ENCODE measurements at places on chromosomes 2 and 18. TPM values are rescaled to one million over a fixed set of nuclear protein-coding genes. Genes with fewer than 3 reads are reported as not detected.

MALL gene
- total RNA-seq = 43.7 TPM

NAT8 gene
- 2.4 TPM for total RNA-seq

GRCh38 chr2:237978058-237978712 lies 11.4 kb downstream of the UBE2F start:
- DNase-seq = no peak

GRCh38 chr18:43158381-43158780 lies 42.9 kb upstream of the RIT2 start:
- DNase-seq = no peak

DNA sequence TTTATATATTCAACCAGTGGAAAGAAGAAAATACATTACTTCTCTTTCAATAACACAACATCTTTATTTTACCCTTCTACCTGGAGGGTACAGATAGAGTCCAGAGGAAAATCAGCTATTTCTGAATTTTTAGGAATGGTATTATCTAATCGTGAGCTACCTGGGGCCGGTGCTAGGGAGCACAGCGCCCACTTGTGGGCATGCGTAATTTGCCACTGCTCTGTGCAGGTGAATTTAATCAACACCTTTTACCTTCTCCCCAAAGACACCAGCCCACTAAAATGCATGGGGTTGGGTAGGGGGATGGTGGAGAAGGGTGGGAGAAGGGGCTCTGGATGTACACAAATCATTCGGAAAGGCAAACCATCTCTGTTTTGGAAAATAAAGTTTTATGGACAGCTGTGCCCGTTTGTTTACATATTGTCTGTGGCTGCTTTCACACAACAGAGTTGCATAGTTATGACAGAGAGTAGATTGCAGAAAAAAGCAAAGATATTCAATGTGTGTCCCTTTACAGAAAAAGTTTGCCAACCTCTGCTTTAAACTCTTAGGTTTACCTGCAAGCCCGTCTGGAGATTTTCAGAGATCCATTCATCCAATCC lies 51.5 kb upstream of the DCC start:
- DNase-seq = no peak

DNA sequence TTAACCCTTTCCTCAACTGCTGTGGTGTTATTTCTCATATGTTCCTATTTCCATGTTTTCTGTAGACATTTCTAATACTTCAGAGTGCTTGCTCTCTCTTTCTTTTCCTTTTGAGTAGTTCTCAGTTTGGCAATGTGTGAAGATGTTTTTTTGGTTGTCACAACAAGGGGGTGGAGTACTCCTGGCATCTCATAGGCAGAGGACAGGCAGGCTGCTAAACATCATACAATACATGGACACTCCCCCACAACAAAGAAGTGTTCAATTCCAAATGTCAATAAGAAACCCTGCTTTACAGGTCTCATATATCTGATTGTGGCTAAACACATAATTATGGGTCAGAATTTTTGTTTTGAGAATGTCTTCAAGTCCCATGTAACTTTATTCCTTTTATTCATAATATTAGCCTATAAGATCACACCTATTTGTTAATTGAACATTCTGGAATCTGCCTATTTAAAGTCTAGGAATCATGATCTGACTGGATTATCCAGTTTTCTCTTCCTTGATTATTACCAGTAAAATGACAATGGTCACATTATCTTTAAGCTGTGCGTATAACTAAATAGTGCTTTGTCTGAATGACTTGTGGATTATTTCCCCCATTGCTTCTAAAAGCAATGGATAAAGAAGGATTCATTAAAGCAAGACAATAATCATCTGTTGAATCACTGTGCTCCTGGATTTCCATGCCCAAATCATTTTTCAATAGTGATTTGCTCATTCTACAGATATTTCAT lies 46.8 kb upstream of the ITPRID2 start:
- no peak for DNase-seq

- DNase-seq = no peak
These were observed 640.4 kb downstream of the NR4A2 start for GRCh38 chr2:155692106-155692505.

DNA sequence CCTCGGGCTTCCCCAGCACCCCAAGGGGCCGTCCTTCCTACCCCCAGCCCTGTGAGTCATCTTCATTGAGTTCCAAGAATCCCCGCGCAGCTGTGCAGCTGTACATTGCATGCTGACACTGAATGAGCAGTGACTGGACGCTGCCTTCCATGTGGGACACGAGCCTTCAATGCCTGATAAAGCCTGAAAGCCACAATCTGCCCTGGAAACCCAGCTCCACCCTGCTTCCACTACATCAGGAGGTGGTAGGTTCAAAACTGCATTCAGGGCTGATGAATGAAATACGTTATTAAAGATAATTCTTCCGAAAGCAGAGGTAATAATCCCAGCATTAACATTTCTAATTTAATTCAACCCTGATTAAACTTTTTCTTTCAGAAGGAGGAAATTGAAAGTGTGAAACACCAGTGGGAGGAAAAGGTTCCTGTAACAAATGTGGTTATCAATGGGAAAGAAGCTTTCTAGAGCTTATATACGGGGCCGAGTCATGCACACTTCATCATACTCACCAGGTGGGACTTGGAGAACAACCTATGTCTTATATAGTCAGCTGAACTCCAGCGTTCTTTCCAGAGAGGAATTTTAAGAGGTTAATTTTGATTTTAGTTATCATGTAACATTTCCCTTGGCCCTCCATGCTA lies 360.1 kb downstream of the LPIN1 start:
- DNase-seq = no peak

- DNase-seq = no peak
These were observed 72.9 kb downstream of the XRCC5 start for GRCh38 chr2:216181953-216182461.

DNA sequence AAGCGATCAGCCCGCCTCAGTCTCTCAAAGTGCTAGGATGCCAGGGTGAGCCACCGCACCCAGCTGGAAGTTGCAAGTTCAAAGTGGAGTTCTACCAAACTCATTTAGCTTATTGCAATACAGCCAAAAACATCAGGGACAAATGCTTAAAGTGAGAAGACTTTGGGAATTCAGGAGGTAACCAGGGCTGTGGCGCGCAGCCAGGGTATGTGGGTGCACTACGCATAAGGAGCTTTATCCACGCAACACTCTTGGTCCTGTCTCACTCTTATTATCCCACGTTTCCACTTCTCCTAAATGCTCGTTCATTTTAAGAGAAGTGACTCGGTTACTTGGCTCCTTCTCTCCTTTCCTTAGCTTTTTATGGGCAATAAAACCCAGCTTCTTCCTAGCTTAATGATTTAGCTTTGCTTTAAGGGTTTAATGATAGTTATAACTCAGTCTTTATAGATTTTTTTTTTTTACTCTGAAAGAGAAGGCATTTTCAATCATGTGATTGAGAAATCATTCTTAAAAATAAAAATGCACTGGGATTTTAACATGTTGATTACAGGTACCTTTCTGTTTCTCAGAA lies 199.8 kb downstream of the KCNE4 start:
- no peak for DNase-seq

GRCh38 chr2:47072728-47073191 lies 82.3 kb downstream of the STPG4 start:
- DNase-seq = peak; percentile 45

DNA sequence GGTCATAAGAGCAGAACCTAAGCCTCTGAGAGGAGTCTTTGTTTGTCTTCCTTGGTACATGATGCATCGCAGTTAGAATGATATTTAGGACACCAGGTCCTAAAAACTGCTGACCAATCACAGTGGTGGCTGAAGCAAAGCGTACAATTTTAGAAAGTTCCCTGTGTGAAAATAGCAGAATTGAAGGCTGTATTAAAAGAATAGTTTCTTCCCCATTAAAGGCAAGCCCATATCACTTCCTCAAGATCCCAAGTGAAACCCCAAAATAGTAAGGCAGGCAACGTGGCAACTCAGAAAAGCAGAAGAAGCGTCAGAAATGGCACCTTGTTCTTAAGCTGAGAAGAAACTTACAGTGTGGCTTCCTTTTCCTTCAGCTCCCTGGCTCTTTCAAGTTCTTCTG lies 154.8 kb upstream of the PGAP1 start:
- DNase-seq = no peak

GRCh38 chr18:74063023-74063422 lies 84.6 kb downstream of the FBXO15 start:
- no peak for DNase-seq

DNA sequence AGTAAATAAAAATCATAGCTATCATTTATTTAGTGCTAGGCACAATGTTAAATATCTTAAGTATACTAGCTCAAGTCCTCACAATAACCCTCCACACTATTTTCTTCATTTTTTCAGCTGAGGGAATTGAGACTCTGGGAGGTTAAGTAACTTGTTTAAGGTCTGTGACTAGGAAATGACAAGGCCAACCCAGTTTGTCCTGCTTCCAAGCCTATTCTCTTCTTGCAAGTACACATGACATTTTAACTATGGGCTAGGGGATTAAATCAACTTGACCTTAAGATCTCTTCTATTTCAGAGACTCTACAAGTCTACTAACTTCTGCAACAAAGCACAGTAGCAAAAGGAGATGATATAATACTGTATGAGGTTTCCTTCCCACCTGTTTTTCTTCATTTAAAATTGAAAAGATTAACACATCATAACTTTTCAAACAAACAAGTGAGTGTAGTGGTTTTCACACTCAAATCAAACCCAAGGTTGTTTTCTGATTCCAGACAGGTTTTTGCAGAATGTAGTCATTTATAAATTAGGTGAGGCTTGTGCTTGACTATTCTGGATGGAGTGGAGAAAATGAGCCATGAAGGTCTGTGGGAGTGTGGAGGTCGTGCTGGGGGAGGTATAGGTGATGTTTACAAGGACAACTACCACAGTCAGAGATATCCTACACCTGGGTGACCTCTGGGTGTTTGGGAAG lies 57.0 kb downstream of the CD28 start:
- DNase-seq = no peak

GRCh38 chr2:28621172-28622100 lies 125.6 kb downstream of the PLB1 start:
- DNase-seq = peak; percentile 95

- DNase-seq = no peak
These were observed 583.4 kb upstream of the LRRTM1 start for GRCh38 chr2:80887841-80888378.

- DNase-seq = no peak
These were observed 33.9 kb downstream of the MEX3C start for GRCh38 chr18:51163543-51163942.

GRCh38 chr2:112644933-112645309 lies 818 bp upstream of the SLC20A1 start:
- DNase-seq = no peak

TNFAIP6 gene
- total RNA-seq = 1.4 TPM

DNA sequence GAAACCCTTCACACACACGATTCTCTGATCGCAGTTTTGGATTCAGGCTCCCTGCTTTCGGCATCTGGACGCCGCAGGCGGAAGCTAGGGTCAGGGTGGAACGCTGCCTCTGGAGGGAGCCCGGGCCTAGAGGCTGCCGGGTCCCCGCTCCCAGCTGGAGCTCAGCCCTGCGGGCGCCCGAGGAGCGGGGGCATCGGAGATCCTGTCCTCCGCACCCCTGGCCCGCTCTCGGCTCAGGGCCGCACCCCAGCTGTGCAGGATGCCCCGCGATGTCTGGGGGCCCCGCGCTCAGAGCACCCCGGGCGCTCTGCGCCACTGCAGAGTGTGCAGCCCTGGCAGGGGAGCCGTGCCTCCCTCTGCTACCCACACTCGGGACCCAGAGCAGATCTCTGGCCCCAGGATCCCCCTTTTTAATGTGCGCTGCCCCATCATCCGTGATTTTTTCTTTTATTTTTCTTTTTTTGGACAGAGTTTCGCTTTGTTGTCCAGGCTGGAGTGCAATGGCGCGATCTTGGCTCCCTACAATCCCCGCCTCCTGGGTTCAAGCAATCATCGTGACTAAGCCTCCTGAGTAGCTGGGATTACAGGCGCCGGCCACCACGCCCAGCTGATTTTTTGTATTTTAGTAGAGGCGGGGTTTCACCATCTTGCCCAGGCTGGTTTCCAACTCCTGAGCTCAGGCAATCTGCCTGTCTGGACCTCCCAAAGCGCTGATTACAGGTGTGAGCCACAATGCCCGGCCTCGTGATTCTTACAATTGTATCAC lies 54.8 kb upstream of the TUBA3E start:
- no peak for DNase-seq
